ENCODE measurements at places on chromosomes 5 and 9.
A peak's percentile ranks its signal among the peaks of the same experiment; 100 is the strongest.

DNA sequence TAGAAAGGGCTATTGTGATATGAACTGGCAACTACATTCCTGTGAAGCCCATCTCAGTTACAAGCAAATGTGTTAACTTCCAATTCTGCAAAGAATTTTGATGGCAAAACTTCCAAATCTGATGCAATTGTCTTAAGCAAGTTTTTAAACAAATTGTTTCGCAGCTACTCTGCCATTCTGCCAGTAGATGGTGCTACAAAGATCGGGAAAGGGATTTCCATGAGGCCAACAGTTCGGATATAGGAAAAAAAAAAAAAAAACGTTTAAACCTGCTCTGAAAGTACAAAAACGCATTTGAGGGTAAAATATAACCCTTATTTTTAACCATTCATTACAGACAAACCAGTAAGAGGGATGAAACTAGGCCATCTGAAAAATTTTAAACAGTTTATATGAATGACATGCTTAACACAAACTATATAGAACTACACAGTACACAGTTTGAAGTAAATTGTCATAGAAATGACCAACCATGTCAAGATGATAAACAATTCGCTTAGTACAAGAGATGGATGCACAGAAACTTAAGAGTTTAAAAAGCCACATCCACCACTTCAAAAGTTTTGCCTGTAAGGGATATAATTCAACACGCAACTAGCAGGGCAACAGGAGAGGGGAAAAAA is 2.2 kb downstream of the HNRNPA0 start:
- no peaks in the 10 kb centered on the region for H3K27me3 ChIP-seq
- H3K27ac ChIP-seq, result peak overlapping the region; percentile 100
- peaks cover 3% of the 10 kb centered on the region for H3K36me3 ChIP-seq
- peaks cover 20% of the 10 kb centered on the region for H3K4me1 ChIP-seq
- peak; percentile 62 for DNase-seq
- peak overlapping the region; percentile 97 for H3K4me3 ChIP-seq

DNA sequence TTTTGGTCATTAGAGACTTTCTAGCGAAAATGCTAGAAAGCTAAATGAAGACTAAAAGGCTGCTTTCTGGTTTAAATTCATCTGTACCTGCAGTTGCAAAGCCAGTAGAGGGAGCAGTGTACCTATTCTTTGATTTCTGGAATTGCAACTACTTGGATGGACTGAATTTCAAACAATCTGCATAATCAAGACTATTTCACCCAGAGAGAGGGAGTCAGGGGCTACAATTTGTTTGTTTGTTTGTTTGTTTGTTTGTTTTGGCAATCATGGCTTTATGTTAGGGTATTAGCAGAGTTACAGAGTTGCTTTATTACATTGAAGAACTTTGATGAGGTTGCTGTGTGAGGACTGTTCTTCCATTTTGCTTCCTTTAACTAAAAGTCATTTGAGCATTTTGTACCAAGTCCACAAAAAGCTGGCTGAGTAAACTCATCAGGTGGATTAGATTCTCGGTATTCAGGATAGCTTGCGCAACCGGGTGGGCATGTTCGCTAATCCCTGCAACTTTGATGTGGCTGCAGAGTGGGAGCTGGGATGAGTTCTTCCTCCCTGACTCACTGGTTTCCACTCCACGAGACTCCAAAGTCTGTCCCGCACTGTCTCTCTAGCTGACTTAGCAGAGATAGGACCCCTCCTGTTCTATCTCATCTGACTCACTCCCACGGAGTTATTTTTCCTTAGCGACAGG is 80.0 kb upstream of the TUT7 start:
- DNase-seq, result peak; percentile 40
- H3K4me1 ChIP-seq, result no peaks in the 10 kb centered on the region
- no peak overlapping the region for H3K27ac ChIP-seq

- DNase-seq, result no peak
- H3K4me1 ChIP-seq, result peaks cover 17% of the 10 kb centered on the region
- peak overlapping the region; percentile 74 for H3K4me3 ChIP-seq
- H3K27me3 ChIP-seq, result peaks cover 4% of the 10 kb centered on the region
- no peaks in the 10 kb centered on the region for H3K36me3 ChIP-seq
Measured at GRCh38 chr9:96449523-96449844, 485 bp upstream of the HABP4 start.

DNA sequence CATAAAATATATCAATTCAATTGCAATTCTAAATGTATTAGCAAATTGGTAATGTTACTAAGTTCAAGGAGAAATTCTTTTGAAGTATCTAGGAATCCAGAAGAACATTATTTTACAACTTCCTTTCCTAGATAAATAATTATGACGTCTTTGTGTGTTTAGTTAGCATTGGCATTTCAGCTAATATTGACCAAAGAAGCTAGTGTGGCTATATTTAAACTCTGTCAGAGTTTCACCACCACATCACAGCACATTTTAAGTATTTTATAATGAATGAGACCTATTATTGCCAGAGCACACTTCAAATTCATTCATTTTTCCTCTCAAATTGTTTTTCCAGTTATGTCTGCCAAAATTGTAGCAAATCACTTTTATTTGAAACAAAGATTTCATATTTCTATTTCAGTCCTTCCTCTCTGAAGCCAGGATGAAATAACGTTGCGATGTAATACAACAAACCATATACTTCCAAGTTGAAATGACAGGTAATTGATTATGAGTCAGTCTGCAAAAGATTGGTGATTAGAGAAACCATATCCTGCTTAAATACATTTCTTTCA is 18.9 kb downstream of the PLK2 start:
- H3K36me3 ChIP-seq, result no peaks in the 10 kb centered on the region
- H3K4me3 ChIP-seq, result no peak overlapping the region

DNA sequence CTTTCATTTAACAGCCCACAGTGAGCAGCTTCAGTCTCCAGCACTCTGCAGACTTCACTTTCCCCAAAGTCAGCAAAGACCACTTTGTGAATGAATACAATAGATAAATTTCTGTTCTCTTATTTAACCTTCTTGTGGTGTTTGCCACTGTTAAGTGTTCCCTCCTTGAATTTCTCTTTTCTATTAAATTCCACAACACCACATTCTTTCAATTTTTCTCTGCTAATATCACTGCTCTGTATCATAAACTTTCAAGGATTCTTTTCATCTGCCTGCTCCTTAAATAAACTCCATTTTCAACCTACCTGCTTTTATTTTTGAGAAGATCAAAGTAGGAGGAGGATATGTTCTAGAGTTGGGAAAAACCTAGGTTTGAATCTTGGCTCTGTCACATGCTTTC is 739.5 kb upstream of the GRAMD2B start:
- no peak overlapping the region for H3K4me3 ChIP-seq
- no peaks in the 10 kb centered on the region for H3K36me3 ChIP-seq
- no peaks in the 10 kb centered on the region for H3K27me3 ChIP-seq
- H3K4me1 ChIP-seq, result no peaks in the 10 kb centered on the region
- no peak overlapping the region for H3K27ac ChIP-seq
- no peak for DNase-seq

GRCh38 chr5:174423558-174423957 is 300.8 kb upstream of the MSX2 start:
- no peak for DNase-seq
- H3K4me1 ChIP-seq, result peaks cover 6% of the 10 kb centered on the region
- no peaks in the 10 kb centered on the region for H3K27me3 ChIP-seq
- H3K36me3 ChIP-seq, result no peaks in the 10 kb centered on the region
- no peak overlapping the region for H3K27ac ChIP-seq

DNA sequence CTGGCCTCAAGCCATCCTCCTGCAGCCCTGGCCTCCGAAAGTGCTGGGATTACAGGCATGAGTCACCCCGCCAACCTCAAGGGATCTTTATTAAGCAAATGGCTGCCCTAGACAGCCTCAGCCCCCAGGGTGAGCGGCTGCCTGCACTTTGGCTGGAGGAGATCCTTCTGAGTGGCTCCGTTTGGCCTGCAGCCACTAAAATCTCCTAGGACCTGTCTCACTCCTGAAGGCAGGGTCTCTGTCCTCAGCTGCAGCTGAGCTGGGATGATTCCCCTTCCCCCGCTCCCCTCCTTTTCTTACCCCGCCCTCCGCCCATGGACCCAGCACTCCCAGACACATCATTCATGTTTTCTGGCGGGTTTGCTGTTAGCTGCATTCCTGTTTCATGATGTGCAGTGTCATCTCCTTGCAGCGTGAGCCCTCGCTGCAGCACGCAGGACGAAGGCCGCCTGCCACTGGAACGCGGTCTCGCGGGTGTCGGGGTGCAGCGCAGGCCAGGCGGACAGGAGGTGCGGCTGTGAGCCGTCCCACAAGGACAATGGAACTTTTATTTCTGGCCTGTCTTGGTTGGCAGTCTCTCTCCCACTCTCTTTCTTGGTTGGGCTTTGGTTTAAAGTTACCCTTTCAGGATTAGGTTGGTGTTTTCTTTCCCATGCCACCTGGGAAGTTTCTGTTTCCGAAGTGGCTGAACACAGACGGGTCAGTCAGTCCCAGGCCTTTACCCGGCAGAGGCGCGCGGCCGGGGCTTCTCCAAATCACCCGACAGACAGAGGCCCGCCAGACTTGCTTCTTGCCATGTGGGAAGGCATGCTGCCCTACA is 137.1 kb downstream of the FOXD1 start:
- H3K27ac ChIP-seq, result no peak overlapping the region
- no peak overlapping the region for H3K4me3 ChIP-seq
- no peaks in the 10 kb centered on the region for H3K4me1 ChIP-seq
- DNase-seq, result no peak

DNA sequence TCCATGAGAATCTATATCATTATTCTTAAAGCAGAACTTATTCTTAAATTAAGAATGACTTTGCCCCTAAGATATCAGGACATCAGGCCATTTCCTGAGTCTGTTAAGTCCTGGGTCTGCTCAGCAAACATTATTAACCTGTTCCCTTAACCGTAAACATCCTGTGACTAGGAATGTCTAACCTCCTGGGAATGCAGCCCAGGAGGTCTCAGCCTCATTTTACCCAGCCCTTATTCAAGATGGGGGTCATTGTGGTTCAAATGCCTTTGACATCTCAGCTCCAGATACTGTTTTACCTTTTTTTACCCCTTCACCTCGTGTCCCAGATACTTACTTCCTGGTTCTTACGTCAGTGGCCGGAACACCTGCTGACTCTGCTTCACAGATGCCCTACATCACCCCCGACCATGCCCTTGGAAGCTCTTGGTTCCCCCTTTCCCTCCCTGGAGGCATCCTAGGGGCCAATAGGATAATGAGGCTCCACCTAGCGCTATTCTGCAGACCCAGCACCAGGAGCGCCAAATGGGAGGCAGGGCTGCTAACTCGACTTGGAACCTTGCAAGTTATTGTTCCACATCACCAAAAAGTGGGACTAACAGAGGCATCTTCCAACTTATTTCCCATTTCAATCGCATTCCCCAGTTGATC is 182.5 kb downstream of the MED10 start:
- H3K4me3 ChIP-seq, result no peak overlapping the region
- H3K27ac ChIP-seq, result no peak overlapping the region
- no peaks in the 10 kb centered on the region for H3K36me3 ChIP-seq
- no peak for DNase-seq

DNA sequence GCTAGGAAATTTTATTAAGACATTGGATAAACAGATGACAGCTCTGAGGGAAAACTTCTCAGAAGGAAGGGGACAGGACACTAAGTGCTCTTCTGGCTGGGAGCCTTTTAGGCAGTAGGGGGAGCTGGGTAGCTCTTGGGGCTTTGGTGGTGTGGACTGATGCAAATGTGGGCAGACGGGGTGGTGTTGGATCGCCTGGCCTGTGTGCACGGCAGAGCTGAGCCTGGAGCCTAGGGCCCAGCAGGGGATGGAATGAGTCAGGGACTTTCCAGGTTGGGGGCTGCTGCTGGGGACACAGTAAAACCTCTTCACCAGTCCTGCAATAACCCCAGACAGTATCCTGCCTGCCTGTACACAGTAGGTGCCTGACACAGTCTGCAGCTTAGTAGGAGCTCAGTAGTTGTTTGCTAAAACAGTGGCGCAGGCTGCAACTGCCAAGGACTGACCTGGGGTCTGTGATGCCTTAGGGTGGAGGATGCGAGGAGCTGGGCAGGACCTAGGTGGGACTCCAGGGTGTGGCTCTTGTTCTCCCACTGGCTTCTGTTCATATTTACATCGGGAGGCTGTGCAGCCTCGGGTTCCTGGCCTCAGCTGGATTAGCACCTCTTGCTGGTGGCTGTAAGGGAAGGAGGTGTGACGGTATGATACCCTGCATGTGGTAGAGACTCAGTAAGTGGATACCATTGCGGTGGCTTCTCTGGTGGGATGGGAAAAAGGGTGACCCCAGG is 83.8 kb downstream of the DAB2IP start:
- H3K27ac ChIP-seq, result no peak overlapping the region
- no peaks in the 10 kb centered on the region for H3K36me3 ChIP-seq
- peak; percentile 72 for DNase-seq
- H3K27me3 ChIP-seq, result no peaks in the 10 kb centered on the region
- no peak overlapping the region for H3K4me3 ChIP-seq
- H3K4me1 ChIP-seq, result no peaks in the 10 kb centered on the region

DNA sequence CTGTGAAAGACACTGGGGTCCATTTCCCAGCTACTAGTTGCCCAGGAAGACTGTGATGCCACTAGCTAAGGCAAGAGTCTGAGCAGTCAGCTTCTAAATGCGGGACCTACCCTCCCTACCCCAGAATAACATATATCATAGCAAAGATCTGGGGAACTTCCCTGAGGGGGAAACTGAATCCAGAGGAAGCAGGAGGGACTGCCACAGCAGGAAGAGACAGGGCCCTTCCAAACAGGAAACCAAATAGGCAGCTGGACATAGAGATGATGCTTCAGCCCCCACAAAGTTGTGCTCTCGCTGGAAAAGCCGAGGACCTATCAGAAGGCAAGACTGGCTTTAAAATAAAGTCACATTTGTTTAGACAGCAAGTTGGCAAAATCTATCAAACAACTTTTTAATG is 51.1 kb downstream of the KLHL3 start:
- peaks cover 4% of the 10 kb centered on the region for H3K36me3 ChIP-seq
- no peaks in the 10 kb centered on the region for H3K27me3 ChIP-seq
- H3K27ac ChIP-seq, result no peak overlapping the region
- peak; percentile 43 for DNase-seq

DNA sequence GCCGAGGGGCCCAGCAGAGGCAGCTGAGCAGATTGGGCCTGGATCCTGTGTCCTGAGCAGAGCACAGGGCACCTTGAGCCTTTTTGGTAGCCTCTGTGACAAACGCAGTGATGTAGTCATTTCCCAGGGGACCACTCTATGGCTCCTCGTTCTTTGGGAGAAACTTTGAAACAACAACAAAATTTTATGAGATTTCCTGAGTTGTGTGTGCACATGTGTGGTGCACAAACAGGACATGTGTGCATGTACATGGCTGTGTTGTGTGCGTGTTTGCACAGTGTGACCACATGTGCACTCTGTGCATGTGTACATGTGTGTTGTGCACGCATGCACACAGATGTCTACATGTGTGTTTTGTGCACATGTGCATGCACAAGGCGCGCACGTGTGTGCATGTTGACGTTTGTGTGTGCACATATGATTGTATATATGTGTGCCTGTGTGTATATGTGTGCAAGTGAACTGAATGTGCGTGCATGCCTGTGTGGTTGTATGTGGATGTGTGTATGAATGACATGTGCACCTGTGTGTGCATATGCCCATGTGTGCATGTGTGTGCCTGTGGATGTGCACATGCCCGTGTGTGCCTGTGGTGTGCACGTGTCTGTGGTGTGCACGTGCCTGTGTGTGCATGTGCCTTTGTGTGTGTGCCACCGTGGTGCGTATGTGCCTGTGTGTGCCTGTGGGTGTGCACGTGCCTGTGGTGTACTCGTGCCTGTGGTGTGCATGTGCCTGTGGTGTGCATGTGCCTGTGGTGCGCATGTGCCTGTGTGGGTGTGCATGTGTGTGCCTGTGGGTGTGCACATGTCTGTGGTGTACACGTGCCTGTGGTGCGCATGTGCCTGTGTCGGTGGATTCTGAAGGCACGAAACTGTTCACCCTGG is 221.6 kb downstream of the CACNA1B start:
- peaks cover 1% of the 10 kb centered on the region for H3K27me3 ChIP-seq
- no peak for DNase-seq
- H3K27ac ChIP-seq, result no peak overlapping the region
- H3K4me1 ChIP-seq, result no peaks in the 10 kb centered on the region

Measured in common myeloid progenitor, CD34-positive (primary cell).